ENCODE measurements at places on chromosomes 2 and 18. TPM values are rescaled to one million over a fixed set of nuclear protein-coding genes. Genes with fewer than 3 reads are reported as not detected.
A peak's percentile ranks its signal among the peaks of the same experiment; 100 is the strongest.

- DNase-seq: no peak
Observed at GRCh38 chr18:28826107-28826506, 649.2 kb upstream of the CDH2 start.

DNA sequence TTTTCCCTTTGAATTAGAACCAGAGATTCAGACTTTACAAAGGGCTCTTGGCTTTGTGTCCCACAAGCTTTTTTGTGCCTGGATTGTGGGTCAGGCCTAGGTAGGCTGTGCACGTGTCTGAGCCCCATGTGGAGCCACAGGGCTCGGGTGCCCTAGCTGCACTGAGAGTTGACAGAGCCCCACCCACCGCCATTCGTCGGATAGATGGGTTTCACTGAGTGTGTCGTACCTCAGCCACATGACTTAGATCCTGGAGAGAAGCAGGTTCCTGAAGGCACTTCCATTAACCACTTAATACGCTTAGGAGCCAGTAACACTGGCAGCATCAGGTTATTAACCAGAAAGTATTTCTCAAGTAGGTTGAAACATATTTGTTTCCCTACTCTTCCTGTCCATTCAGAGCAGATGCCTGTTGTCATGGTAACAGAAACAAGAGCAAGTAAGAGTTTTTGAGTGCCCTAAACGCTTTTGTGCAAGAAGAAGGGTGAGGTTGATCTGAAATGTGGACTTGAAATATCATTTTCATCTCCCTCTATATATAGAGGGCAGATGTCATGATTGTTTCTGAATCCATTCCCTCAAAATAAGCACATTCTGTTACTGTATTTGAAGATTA lies 30.0 kb downstream of the ADCYAP1 start:
- DNase-seq: no peak

DNA sequence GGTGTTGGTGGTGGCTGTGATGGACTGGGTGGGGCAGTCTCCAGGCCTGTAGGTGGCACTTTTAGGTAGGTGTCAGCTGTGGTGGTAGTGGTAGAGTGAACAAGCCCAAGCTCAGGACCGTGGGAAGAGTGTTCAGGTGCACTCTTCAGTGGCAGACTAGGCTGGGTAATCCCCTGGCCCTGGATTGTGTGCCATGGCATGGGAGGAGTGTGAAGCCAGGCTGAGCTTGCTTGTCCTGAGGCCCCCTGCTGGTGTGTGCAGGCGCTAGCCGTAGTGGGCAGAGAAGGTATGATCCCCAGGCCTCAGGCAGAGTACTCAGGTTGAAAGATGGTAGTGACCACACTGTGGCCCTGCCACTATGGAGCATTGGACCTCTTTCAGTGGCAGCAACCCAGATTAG lies 850.3 kb downstream of the DSC3 start:
- no peak for DNase-seq

- DNase-seq: no peak
Observed at GRCh38 chr18:74638210-74638609, 40.5 kb downstream of the ZNF407 start.

DNA sequence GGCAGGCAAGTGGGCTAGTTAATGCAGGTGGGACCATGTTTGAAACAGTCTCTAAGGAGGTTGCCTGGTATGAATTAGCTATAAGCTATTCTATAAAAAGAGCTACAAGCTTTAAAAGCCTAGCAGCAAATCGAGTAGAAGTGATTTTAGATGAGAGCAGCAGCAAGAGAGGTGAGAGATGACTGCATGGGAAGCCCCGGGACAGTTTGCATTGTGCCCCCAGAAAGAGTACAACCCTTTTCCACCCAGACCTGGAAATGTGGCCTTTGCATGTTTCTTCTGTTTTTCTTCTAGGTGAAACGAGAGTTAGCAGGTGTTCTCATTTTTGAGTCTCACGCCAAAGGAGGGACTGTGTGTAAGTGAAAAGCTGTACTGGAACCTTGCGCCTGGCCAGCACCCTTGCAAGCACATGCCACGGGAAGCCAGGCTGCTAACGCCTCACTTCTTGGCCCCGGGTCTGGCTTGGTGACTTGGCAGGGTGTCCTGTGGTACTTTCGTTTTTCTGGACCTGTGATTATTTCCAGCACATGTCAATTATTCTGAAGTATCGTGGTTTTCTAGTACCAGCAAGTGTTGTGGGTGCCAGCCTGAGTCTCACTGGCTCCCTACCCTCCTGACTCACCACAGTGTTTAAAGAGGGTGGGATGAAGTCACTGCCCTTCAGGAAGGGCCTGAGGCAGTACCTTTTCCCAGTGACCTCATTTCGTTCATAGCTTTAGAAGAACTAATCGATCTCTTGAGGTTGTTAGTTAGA lies 90.3 kb upstream of the MAP3K20 start:
- DNase-seq: no peak

DNA sequence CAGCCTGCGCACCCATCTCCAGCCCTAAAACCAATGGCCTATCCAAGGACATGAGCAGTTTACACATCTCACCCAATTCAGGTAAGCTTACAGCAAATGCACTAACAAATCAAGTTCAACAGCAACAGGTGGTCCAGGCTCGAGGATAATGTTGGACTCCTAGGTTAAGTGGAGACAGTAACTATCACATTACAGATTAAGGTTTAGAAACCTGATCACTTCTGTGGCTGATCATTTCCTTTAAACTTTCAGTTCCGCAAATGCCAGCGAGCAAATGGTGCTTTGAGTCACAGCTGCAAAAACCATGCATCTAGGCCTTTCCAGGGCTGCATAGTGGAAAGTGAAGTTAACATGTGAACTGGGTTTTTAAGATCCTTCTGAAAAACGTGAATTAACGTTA lies 259.4 kb downstream of the GBX2 start:
- no peak for DNase-seq

- DNase-seq: no peak
Observed at GRCh38 chr2:127422559-127423477, 4.6 kb downstream of the PROC start.

DNA sequence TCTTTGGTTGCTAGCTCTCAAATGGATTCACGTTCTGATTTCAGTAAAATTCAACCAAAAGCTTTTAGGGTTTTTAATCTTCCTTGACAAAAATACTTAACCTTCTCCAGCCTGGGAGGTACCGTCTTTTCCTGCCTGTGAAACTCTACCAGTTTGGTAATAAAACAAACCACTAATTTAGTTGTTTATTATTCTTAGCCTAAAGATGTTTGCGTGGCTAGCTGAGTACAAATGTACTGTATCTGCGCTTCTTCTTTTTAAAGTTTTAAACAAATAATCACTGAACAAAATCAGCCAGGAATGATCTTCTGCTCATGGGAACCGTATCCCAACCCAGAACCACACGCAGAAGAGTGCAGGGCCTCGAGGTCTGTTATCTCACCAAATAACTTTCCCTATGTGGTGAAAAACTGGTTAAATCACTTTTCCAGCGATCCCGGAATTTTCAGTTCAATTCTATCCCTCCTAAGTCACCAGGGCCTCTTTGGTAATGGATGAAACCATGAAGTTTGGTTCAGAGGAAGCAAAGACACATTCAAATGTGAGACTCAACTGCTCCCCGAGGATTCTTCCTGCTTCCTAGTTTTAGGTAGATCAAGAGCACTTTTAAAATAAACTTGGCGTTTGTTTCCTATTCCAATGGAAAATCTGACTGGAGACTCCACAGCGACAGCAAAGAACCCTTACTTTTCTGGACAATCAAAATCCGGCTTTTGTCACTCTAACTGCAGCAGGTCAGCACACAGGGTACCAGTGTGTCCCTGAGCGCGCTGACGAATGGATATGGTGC lies 36.1 kb downstream of the BCL2 start:
- DNase-seq: no peak

DNA sequence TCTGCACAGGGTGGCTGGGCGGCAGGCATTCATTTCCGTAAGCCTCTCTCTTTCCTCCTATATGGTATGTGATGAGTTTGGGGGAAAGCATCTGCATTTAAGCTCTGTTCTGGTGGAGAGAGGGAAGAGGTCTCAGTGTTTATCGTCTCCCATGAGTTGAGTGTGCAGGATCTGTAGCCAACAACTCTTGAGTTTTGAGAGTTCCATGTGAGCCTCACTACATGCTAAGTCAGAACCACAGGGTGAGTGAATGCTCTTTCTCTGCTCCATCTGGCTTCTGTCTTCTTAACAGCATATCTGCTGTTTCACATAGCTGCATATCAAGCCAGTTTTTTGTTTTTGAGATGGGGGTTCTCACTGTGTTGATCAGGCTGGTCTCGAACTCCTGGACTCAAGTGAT lies 22.7 kb downstream of the RAB31 start:
- no peak for DNase-seq

DNA sequence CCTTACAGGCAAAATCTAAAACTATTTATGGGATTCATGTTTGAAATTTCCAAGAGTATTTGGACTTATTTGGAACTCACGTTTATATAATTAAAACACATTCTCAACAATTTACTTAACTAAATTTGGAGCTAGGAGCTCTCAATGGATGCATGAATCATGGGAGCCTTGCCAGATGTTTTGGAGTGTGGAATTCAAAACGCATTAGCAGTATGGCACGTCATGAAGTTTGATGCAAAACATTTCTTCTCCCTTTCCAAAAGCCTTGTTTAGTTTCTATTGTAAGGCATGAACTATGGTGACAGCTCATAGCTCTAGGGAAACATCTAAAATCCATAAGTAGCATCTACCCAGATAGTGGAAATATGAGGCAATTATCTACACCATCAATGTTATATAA lies 701.6 kb downstream of the SATB2 start:
- DNase-seq: no peak

- no peak for DNase-seq
Observed at GRCh38 chr2:119323459-119323858, 43.2 kb downstream of the C2orf76 start.

- DNase-seq: no peak
Observed at GRCh38 chr2:158529379-158530259, 72.9 kb downstream of the PKP4 start.

GRCh38 chr2:197803033-197803444 lies 1.4 kb upstream of the PLCL1 start:
- DNase-seq: peak; percentile 34

DNA sequence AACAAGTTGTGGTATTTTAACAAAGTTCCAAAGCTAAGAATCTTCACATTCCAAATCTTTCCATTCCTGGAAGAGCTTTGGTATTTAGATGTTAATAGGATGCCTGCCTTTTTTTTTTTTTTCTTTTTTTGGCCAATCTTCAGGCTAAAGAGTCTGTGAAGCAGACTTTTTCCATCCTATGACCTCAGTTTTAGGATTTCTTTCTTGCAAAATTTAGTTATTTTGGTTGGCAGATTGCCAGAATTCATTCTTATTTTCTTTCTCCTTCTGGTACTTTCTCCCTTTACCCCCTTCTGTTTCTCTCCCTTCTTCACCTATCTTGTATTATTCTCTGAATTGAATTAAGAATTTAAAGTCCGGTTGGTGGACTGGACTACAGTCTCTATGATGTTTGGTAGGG lies 217.8 kb upstream of the REV1 start:
- DNase-seq: no peak

DNA sequence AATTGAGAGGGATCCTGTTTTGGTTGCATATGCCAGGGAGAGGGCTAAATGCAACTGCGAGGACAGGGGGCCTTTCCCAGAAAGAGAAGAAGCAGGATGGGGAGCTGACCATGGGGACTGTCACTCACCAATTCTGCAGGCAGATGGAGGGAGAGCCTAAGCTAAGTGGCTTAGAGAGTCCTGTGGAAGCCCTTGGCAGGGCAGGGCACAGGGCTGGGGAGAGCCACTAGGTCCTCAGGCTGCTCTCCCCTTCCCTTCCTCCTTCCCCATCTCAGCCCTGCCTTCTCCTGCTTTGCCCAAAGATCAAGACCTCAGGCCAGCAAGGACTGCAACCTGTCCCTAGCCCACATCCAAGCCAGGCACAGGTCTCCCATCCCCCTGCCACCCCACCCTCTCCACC lies 24.4 kb upstream of the CATIP start:
- no peak for DNase-seq

DNA sequence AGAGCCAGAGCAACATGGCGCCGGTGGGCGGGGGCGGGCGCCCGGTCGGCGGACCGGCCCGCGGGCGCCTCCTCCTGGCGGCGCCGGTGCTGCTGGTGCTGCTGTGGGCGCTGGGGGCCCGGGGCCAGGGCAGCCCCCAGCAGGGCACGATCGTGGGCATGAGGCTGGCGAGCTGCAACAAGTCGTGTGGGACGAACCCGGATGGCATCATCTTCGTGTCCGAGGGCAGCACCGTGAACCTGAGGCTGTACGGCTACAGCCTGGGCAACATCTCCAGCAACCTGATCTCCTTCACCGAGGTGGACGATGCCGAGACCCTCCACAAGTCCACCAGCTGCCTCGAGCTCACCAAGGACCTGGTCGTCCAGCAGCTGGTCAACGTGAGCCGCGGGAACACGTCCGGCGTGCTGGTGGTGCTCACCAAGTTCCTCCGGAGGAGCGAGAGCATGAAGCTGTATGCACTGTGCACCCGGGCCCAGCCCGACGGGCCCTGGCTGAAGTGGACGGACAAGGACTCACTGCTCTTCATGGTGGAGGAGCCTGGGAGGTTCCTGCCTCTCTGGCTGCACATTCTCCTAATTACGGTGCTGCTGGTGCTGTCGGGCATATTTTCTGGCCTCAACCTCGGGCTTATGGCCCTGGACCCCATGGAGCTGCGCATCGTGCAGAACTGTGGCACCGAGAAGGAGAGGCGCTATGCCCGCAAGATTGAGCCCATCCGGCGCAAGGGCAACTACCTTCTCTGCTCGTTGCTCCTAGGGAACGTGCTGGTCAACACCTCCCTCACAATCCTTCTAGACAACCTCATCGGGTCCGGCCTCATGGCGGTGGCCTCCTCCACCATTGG lies 507 bp downstream of the CNNM4 start:
- peak; percentile 89 for DNase-seq

- DNase-seq: no peak
Observed at GRCh38 chr2:98564541-98565132, 43.7 kb downstream of the COA5 start.

- DNase-seq: no peak
Observed at GRCh38 chr18:44238454-44238853, 442.2 kb upstream of the SETBP1 start.

- no peak for DNase-seq
Observed at GRCh38 chr2:124309563-124310138, 284.6 kb downstream of the CNTNAP5 start.

DNA sequence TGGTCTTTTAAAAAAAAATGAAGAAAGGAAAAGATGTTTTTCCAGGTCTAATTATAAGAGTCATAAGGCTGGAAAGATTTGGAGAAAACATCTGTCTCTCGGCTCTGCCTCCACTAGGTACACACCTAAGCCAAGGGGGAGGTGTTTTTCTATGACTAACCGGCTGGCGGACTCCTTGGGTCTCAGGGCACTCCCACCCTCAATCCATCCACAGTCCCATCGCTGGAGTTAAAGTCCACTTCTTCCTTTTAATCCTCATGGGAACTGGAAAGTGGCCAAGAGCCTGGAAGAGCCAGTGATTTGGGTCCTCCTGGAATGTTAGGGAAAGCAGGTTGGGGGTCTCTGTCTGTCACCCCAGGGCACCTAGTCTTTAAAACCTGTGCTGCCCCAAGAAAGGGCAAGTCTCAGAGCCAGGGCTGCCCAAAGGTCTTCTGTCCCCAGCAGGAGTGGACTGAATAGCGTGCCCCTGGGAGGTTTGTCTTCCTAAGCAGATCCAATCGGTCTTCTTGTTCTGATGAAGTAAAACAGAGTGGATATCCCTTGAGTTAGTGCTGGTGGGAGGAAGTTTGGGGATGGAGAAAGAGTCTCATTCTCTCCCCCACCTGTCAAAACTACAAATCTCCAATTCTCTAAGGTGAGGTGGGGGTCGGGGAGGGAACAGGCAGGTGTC lies 66.4 kb downstream of the MCFD2 start:
- no peak for DNase-seq

Gene ZNF2
- 3.0 TPM for total RNA-seq

Gene LAMA1
- total RNA-seq: not detected

Gene MPP4
- total RNA-seq: not detected

Gene SNORC
- 4.0 TPM for total RNA-seq

Gene TCF23
- not detected for total RNA-seq

Gene LINC00305
- total RNA-seq: not detected

Gene NCKAP5
- not detected for total RNA-seq

Gene IMP4
- total RNA-seq: 77.4 TPM

Measured in activated T-cell treated with anti-CD3 and anti-CD28 coated beads, Interleukin-2, amount 50 U/mL, for 72 hours (primary cell).